ENCODE measurements at places on chromosomes 1 and 21. TPM values are rescaled to one million over a fixed set of nuclear protein-coding genes. Genes with fewer than 3 reads are reported as not detected.

GRCh38 chr1:15157524-15158399 lies 4.2 kb downstream of the TMEM51 start:
- no peak for DNase-seq
- no peak overlapping the region for H3K27ac ChIP-seq
- no peak overlapping the region for H3K4me3 ChIP-seq
- H3K36me3 ChIP-seq, result no peaks in the 10 kb centered on the region
- H3K4me1 ChIP-seq, result peaks cover 12% of the 10 kb centered on the region

GRCh38 chr1:1281533-1282321 lies 1.5 kb downstream of the SCNN1D start:
- H3K27me3 ChIP-seq, result no peaks in the 10 kb centered on the region
- no peak for DNase-seq
- H3K27ac ChIP-seq, result no peak overlapping the region
- H3K4me3 ChIP-seq, result no peak overlapping the region
- H3K36me3 ChIP-seq, result no peaks in the 10 kb centered on the region

GRCh38 chr1:30373471-30374399 lies 349.6 kb downstream of the MATN1 start:
- no peaks in the 10 kb centered on the region for H3K4me1 ChIP-seq
- no peaks in the 10 kb centered on the region for H3K27me3 ChIP-seq
- H3K36me3 ChIP-seq, result no peaks in the 10 kb centered on the region

DNA sequence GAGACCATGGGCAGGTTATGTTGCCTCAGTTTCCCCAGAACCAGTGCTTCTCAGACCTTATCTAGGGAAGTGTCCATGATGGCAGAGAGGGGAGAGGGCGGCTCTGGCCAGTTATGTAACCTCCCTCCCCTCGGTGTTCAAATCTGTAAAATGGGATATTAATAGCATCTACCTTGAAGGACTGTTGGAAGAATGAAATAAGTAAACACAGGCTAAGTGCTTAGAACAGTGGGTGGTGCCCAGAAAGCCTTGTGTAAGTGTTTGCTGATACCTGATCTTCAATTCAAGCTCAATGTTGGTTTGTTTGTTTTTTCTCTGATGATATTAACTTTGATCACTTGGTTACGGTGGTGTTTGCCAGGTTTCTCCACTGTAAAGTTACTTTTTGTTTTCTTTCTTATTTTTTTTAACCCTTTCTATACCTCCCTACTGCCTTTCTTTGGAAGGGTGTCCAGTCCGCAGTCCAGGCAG lies 34.9 kb downstream of the EPHA2 start:
- DNase-seq, result no peak
- H3K4me3 ChIP-seq, result no peak overlapping the region
- peaks cover 45% of the 10 kb centered on the region for H3K4me1 ChIP-seq
- H3K27ac ChIP-seq, result no peak overlapping the region
- H3K27me3 ChIP-seq, result no peaks in the 10 kb centered on the region
- peaks cover 25% of the 10 kb centered on the region for H3K36me3 ChIP-seq

- no peaks in the 10 kb centered on the region for H3K36me3 ChIP-seq
- H3K4me3 ChIP-seq, result no peak overlapping the region
- no peaks in the 10 kb centered on the region for H3K27me3 ChIP-seq
Observed at GRCh38 chr21:44377201-44377921, 23.9 kb downstream of the TRPM2 start.

- peaks cover 86% of the 10 kb centered on the region for H3K27me3 ChIP-seq
- no peaks in the 10 kb centered on the region for H3K36me3 ChIP-seq
- no peak overlapping the region for H3K27ac ChIP-seq
- no peak overlapping the region for H3K4me3 ChIP-seq
- H3K4me1 ChIP-seq, result peaks cover 3% of the 10 kb centered on the region
- no peak for DNase-seq
Observed at GRCh38 chr1:92475029-92475428, 11.7 kb downstream of the GFI1 start.

Gene BTBD19
- 51.2 TPM for total RNA-seq

Gene PLCH2
- 11.7 TPM for total RNA-seq

Gene LAMC1
- total RNA-seq, result 369 TPM

Gene MPZ
- 0.44 TPM for total RNA-seq

All from osteocyte (in vitro differentiated cells).